ENCODE measurements at places on chromosomes 5 and 9.

DNA sequence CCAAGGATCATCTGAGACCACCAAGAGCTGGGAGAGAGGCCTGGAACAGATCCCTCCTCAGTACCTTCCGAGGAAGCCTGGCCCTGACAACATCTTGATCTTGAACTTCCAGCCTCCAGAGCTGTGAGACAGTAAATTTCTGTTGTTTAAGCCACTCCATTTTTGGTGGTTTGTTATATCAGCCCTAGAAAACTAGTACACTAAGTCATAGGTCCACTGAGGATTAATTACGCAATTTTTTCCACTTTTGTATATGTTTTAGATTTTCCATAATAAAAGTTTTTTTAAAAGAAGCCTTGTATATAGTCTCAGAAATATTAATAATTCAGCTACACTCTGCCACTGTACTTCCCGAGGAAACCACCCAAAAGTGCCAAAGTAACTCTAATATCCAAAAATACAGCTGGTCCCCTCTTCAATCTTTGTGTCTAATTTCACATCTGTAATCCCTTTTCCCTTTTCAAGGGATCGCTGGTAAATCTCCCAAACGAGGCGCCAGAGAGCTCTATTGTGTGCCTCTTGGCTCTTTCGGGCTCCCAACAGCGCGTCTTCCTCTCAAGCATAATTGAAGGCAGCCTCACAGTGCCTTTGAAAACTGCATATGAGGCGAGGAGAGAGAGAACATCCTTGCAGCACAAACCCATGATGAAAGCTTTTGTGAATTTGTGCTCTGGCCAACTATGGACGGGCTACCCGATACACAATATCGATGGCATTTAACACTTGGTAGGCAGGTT lies 32.7 kb downstream of the PRUNE2 start:
- DNase-seq, result no peak

DNA sequence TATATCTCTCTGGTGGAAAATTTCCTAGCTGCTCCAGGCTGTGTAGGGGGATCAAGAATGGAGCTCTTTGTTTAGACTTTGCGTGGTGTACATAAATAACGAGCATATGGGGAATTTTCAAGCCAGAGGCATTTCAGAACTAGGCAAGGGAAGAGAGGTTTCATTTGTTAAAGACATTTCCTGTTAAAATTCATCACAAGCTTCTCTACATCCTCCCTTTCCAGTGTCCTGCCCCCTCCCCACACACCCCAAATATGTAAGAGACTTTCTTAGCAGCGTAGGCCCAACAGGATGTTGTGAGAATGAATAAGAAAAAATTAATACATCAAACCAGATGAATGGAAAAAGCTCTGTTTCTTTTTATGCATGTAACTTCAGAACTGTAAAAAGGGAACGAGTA lies 150.3 kb downstream of the GPBP1 start:
- no peak for DNase-seq

DNA sequence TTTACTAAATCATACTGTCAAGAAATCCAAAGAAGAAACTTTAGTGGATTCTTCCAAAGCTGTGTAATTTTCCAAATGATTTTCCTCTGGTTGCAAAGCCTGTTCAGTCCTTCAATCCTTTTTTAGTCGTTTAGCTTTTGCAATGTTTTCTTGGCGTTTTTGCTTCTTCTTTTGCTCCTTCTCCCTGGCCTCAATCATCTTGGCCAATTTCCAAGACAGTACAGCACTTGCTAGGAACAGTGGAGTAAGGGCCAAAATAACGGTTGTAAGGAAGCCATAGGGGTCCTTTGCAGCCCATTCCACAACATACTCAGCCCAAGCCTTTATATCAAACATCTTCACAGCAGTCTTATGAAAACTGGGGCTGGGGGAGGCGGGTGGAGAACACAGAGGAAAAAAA lies 2.4 kb downstream of the SMIM15 start:
- no peak for DNase-seq

GRCh38 chr5:1564182-1564748 lies 40.5 kb upstream of the LPCAT1 start:
- no peak for DNase-seq

GRCh38 chr9:125508249-125508648 lies 198.8 kb downstream of the MAPKAP1 start:
- DNase-seq, result no peak

DNA sequence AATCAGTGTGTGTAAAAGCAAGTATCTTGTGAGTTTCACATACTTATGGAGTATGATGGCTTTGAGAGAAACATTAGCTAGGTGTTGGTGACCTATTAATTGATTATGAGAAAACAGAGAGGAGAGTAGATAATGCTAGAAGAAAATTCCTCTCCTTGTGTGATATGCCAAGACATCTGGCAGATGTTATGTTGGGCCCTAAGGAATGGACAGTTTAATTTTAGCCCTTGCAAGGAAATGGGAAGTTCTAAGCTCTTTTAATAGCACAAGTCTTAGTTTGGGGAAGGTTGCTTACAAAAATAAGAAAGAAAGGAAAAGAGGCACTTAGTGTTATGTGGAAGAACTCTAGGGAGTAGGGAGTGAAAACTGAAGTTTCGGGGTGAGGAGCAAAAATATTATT lies 5.1 kb downstream of the ZNF462 start:
- DNase-seq, result no peak

- no peak for DNase-seq
Measured at GRCh38 chr5:151772846-151773561, 1.2 kb downstream of the G3BP1 start.

GRCh38 chr5:96614110-96614691 lies 48.0 kb upstream of the CAST start:
- DNase-seq, result peak; percentile 38

GRCh38 chr9:82284758-82285157 lies 296.2 kb downstream of the SPATA31D1 start:
- no peak for DNase-seq

DNA sequence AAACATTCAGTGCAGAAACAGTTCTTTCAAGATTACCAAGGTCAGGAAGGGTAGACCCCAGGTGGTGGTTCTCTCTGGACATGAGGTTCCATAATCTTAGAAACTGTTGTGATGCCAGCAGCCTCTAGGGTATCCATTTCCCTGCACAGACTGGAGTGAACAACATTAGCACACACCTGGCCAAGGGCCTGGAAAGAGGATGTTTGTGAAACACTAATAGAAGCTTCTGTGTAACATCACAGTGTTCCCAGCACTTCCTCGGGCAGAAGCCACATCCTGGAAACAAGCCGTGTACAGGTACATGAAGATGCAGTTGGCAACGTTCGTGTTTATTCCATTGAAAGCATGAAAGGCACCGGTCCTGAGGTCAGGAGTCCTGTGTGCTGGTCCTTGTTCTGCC lies 598.2 kb upstream of the KLF4 start:
- DNase-seq, result no peak

GRCh38 chr5:140632366-140633020 lies 482 bp downstream of the CD14 start:
- peak; percentile 60 for DNase-seq

- no peak for DNase-seq
Measured at GRCh38 chr5:55934115-55934613, 60.6 kb downstream of the IL6ST start.

DNA sequence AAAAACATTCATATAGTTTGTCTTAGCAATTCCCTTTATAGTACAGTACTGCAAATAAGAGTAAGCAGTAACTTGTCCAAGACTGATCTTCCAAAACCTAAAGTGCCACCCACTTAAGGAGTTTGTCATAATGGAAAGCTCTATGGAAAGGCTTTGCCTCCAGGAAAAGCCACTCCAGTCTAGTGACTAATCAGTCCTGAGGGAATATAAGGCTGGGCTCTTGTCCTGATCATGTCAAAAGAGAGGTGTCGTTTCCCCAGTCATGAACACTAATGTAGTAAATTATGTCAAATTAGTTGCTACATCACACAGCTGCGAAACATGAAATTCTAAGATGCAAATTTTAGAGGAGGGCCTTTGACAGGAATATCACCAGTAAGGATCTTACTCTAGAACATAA lies 271.6 kb downstream of the GABRB2 start:
- DNase-seq, result no peak

- DNase-seq, result peak; percentile 55
Measured at GRCh38 chr5:66410122-66410521, 186.1 kb upstream of the MAST4 start.

DNA sequence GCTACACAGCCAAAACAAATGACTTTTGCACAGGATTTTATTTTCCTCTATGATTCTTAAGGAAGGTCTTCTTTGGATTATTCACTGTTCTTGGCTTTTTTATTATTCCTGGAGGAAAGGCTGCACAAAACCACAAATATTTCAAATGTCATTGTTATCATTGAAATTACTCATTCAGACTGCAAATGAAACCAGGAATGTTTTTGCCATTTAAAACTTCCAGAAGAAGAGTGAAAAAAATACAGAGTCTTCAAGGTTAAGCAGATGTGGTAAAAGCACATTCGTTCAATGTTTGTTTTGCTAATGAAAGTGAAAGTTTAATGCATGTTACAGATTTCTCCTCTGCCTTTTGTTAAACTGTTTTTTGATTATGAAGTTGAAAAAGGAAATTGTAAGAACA lies 238.2 kb downstream of the TLE4 start:
- DNase-seq, result no peak

GRCh38 chr5:114789773-114790402 lies 379.8 kb downstream of the TRIM36 start:
- DNase-seq, result peak; percentile 55

GRCh38 chr5:175658299-175659145 lies 651 bp downstream of the HRH2 start:
- DNase-seq, result no peak

DNA sequence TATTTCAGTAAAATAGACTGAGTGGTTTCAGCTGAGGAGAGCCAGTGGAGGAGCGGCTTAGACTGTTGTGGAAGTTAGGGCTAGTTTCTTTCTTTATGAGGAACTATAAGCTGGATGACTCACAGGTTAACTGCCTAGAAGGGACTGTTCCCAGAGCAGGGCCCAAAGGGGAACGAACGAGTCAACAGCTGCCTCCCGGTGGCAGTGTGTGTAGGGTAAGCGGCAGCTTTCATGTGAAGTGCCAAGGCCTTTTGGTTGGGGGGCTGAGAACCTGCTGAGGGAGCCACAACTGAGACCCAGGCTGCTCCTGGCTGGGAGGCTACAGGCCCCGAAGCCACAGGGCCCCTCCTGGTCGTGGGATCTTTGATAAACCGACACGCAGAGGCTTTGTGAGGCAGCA lies 7.0 kb downstream of the SQSTM1 start:
- DNase-seq, result no peak

DNA sequence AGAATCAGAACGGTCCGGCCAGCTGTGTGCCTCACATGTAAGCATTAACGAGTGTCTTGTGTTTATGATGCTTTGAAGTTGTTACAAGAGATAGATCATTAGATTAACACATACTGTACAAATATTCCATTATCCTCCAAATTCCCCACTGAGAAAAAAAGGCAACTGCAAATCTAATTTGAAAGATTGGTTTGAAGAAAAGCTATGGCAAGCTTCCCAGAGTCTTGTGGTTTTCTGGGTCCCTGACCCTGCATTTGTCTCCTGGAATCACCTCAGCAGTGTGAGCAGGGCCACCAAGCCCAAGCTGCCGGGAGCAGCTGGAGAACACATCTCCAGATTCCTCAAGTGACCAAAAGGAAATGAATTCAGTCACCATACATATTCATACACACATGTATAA lies 36.9 kb upstream of the ADAMTS16 start:
- no peak for DNase-seq

- DNase-seq, result no peak
Measured at GRCh38 chr5:93305984-93306383, 275.0 kb downstream of the NR2F1-AS1 start.

GRCh38 chr9:134328341-134328840 lies 2.1 kb downstream of the RXRA start:
- no peak for DNase-seq

GRCh38 chr9:121071756-121072421 lies 2.9 kb upstream of the CNTRL start:
- DNase-seq, result peak; percentile 17

GRCh38 chr9:694403-695154 lies 146.9 kb upstream of the DMRT1 start:
- no peak for DNase-seq

- peak; percentile 93 for DNase-seq
Measured at GRCh38 chr5:177022386-177023302, at the start of gene ZNF346. ZNF346 (plus strand) TSS chr5:177022696; CDS start chr5:177022739, 43 bp downstream.

DNA sequence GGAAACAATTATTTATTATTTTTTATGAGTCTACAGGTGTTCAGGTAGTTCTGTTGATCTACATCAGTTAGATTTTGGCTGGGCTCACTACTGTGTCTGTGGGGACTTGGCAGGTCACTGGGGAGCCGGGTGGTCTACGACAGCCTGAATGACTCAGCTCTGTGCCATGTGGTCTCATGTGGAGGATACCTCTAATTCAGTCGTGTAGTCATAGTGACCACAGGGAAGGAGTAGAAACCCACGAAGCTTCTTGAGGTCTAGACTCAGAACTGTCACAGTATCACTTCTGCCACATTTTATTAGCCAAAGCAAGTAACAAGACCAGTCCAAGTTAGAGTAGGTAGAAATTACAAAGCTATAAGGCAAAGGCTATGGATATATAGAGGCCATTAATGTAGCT lies 64.7 kb upstream of the GRAMD2B start:
- DNase-seq, result no peak

DNA sequence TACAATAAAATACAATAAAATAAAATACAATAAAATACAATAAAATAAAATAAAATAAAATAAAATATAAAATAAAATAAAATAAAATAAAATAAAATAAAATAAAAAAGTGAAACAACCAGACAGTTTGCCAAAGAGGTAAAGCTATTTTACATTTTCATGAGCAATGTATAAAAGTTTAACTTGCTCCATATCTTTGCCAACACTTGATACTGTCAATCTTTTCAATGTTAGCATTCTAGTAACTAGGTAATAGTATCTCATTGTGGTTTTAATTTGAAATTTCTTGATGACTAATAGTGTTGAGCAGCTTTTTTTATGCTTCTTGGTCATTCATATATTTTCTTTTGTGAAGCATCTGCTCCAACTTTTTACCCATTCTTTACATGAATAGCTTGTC lies 17.3 kb downstream of the TTC33 start:
- no peak for DNase-seq

GRCh38 chr5:149794487-149794971 lies 64.4 kb downstream of the PPARGC1B start:
- DNase-seq, result peak; percentile 11

GRCh38 chr5:173310218-173310769 lies 17.9 kb downstream of the STC2 start:
- DNase-seq, result no peak

GRCh38 chr5:114387433-114387832 lies 25.6 kb downstream of the KCNN2 start:
- DNase-seq, result no peak

DNA sequence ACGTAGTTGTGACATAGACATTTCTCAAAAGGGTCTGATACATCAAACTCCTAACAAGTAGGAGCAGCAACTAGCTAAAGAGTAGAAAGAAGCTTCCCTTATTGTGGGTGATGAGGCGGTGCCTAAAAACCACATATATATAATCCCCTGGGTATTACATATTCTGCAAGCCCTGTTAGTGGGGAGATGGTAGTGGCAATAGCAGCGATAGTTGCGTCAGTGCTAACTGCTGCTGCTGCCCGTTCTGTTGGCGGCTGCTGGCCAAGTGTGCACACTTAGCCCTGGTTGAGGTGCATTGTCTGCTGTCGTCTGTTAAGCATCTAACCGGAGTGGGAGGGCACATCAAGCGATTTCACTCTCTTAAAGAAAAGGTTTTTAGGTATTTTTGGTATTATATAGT lies 35.8 kb downstream of the VLDLR start:
- no peak for DNase-seq

Data from NCI-H524 (cell line).